ENCODE measurements at places on chromosomes 7 and 10.
A peak's percentile ranks its signal among the peaks of the same experiment; 100 is the strongest.

DNA sequence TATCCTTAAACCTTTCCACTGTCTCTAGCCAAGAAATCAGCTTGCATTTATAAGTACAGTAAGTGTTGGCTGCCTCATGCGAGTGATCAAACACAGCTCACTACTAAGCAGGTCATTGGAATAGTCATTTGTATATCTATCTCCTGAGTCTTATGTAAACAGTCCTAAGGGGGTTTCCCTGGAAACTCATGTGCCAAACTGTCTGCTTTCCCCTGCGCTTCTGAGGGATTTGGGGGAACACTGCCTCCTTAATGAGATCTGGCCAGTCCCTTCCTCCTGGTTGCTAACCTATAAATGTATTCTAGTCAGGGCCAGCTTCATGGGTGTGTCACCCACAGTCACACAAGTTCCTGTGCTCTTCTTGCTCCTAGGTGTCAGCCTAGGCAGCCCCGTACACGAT is 133.1 kb downstream of the CD36 start:
- no peak for DNase-seq

GRCh38 chr7:24757353-24758275 is at the start of gene GSDME:
Gene GSDME, minus strand, starts transcription at chr7:24757464. Its CDS starts 7,690 bp downstream, at chr7:24749774.
- DNase-seq, result peak; percentile 21

- DNase-seq, result no peak
Measured at GRCh38 chr10:63247771-63248170, 114.6 kb downstream of the NRBF2 start.

DNA sequence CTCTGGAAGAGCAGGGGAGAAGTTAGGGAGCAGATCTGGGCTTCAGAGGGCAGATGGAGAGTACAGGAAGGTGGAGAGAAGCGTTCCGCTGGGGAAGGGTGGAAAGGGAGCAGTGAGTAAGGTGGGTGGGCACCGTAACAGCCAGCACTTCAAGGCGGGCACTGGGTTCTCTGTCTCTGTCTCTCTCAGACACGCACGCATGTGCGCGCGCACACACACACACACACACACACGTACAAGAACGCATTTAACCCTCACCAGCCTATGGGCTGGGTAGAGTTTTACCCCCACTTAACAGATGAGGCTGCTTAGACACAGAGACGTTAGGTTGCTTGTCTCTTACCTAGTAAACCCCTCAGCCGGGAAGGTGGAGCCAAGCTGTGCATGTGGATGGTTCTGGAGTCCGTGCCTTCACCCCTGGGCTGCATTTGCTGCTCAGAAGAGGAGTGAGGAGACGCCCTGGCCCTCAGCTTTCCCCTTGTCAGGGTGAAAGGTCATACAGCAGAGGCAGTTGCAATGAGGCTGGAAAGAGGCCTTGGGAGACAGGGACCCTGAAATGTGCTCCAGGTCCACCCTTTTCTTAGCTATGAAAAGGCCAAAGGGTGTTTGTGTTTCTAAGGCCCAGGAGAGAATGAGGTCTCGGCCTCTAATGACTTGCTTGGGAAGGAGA is 16.0 kb downstream of the ADCYAP1R1 start:
- no peak for DNase-seq

DNA sequence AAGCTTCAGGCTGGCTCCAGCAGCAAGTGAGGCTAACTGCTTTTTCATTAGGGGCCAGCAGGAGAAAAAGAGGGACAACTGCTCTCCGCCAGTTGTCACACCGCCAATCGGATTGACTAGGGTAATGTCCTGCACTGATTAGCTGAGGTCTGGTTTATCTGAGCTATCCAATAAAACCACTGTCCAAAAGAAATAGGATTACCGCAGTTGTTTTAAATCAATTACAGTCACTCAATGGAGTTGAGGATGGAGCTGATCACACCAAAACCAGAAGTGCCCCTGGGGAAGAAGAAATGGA is 351.4 kb upstream of the NPVF start:
- no peak for DNase-seq

- DNase-seq, result no peak
Measured at GRCh38 chr7:1979591-1980560, 252.9 kb downstream of the MAD1L1 start.

- DNase-seq, result no peak
Measured at GRCh38 chr10:34916314-34916713, 101.2 kb upstream of the PARD3 start.

DNA sequence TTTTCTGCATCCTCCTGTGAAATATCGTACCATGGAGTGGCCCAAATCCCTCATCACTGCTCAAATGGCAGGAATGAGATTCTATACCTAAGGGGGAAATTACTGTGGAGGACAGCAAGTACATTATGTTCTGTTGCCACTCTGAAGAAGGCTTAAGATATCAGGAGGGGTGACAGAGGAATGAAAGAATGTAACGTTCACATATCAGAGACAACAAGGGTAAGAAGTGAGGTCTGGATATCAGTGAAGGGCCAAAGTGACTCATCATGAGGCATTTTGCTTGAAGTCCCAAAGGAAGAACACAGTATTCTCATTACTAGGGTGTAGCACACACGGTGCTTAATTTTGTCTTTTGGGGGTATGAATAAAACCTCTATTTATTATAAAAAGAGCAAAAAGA is 71.5 kb upstream of the SLC13A1 start:
- DNase-seq, result no peak

DNA sequence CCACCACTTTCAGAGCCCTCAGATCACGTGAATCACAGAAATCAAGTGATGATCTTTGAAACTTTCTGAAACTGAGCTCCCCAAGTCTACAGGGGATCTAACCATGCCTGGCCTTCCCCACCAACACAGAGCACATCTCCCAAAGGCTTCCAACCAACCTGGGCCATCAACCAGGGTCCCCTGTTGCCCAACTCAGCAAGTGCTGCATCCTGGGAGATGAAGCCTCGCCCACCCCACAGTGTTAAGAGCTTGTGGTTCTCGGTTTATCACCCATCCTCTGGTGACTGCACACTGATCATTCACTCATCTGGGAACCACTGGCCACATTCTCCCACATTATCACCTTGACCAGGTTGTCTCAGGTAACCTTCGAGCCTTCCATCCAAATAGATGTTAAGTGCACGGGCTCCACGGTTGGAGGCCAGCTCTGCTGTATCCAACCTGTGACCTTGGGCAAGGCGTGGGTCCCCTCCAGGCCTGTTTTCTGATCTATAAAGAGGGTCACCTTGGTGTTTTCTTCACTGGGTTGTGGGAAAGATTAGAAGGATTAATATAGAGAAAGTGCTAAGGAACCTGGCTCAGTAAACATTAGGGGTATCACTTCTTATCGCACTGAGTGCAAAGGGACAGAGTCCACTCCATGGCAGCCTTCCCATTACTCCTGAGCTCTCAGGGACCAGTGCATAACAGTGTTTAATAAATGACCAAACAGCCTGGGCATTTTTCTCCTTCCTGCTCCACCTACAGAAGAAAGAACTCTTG is 3.6 kb downstream of the ZNF488 start:
- no peak for DNase-seq

GRCh38 chr10:119474606-119475005 is 67.9 kb downstream of the RGS10 start:
- no peak for DNase-seq

DNA sequence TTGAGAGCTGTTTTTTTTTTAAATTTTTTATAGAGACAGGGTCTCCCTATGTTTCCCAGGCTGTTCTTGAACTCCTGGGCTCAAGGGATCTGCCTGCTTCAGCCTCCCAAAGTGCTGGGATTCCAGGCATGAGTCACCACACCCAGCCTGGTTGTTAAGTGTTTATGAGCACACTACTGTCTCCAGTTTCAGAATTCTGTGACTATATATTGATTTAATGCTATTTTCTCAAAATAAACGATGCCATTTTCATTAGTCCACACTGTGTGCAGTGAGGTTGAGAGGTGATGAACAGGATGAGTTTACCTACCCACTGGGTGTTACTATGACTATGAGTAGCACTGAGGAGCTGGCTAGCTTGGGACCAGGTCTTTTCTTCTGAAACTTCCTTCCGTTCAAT is 110.9 kb upstream of the FAM180A start:
- no peak for DNase-seq

- no peak for DNase-seq
Measured at GRCh38 chr10:127496035-127496434, 53.1 kb upstream of the NPS start.

DNA sequence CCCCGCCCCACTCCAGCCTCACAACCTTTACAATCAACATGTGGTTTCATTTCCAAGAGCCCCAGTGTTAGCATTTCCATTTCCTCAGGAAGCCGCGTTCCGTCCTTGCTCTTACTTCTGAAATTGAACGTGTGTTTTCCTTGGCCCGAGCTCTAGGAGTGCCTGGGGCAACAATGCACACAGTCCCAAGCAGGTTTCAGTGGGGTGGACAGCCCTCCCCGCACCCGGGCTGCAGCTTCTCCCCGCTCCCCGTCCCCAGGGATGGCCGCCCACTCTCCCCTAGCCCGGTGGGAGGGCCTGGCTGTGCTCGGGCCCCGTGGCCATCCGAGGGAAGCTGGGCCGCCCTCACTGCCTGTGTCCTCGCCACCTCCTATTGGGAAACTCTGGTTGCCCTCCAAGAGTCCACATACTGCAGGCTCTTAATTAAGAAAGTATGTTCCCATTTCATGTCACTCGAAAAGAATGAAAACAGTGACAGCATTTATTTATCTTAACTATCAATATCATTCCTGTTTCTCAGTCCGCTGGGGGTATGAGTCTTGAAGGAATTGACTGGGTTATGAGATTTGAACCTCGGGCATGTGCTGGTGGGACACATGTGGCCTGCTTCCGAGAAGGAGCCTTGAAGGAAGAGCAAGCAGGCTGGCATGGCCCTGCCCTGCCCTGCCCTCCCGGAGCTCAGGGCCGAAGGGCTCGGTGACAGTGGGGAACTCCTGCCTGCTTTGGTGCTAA is 163.8 kb downstream of the GRK5 start:
- no peak for DNase-seq

DNA sequence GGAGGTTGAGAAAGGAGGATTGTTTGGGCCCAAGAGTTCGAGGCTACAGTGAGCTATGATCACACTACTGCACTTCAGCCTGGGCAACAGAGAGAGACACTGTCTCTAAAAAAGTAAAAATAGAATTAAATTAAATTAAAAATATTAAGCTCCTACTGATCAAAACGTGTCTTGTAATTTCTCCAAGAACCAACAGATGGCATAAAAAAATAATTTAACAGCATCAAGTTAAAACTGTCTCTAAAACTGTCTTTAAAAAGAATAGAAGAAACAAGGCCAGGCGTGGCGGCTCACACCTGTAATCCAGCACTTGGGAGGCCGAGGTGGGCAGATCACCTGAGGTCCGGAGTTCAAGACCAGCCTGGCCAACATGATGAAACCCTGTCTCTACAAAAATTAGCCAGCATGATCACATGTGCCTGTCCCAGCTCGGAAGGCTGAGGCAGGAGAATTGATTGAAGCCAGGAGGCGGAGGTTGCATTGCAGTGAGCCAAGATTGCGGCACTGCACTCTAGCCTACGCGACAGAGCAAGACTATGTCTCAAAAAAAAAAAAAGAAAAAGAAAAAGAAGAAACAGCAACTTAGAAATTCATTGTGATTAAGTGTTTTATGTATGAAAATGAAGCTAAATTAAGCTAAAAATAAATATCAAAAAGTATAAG is 24.5 kb downstream of the MTPAP start:
- no peak for DNase-seq

GRCh38 chr7:22231141-22231540 is 125.8 kb downstream of the RAPGEF5 start:
- DNase-seq, result no peak

- no peak for DNase-seq
Measured at GRCh38 chr10:124573726-124574455, 112.3 kb downstream of the LHPP start.

DNA sequence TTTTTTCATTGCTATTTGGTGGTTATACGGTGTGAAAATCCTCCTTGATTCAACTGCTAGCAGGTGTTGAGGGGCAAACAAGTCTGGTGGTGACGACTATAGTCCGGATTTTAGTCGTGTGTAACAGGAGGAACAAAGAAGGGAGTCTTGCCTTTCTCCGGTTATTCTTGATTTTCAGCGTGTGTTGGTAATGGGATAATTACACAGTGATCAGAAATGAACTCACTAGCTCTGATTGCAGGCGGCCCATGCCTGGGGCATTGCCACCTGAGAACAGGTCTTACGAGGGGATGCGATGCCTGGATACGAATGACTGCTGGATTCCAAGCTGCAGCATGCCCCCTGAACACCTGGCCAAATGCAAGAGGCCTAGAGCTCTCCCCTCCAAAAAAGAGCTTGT is 72.8 kb downstream of the CAMK1D start:
- no peak for DNase-seq

GRCh38 chr7:82273886-82274285 is 169.7 kb downstream of the CACNA2D1 start:
- no peak for DNase-seq

GRCh38 chr7:124532166-124532565 is 233.4 kb downstream of the GPR37 start:
- no peak for DNase-seq

- no peak for DNase-seq
Measured at GRCh38 chr10:28891058-28891713, 213.9 kb downstream of the BAMBI start.

DNA sequence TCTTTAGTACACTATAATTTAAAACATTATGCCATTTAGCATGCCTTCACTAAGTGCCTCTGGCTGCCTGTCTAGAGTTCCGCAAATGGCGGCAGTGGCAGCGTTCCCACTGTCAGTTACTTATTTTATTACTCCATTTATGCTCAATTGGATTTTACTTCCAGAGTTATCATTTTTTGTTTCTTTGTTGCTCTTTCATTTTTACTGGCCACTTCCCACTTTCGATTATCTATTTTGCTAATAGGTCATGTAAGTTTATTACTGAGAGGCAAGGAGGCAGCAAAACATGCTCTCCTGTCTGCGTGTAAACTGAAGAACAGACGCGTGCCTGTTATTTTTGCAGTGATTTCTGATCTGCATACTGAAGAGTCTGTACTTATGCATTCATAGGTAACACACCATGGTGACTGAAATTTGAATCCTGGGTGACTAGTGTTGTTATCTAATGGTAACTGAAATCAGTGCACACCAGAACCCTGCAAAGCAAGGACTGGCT is 23.1 kb downstream of the KDM7A start:
- no peak for DNase-seq

DNA sequence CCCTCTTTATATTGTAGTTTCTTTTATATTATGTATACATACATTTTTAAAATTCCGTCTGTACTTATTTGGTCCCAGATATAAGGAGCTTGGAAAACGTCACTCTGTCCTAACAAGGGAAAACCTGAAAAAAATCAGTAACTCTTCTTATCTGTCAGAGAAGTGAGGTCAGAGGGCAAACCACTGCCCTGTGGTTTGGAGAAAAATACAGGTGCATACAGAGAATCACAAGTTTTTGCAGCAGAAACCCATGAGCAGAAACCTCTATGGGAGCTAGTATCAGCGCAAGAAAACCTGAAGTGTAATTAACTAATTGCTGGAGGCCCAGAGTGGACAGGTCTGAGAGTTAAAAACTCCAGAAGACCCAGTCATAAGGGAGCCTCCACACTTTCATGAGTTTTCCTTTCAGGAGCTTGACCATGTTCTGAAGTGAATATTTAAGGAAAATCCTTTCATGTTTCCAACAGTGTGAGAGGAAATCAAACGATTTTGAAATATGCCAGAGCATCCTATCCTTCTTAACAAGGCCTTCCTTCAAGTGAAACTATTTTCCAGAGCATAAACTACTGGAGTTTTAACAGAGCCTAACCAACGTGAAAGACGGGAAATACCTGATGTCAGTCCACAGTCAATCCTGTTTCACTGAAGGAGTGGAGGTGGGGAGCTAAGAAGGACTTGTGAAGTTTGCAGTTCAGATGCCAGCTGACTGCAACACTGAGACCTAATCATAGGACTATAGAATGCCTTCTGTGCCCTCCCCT is 290.8 kb upstream of the BMPER start:
- no peak for DNase-seq
